NCI-H1417 treated with DMSO at 0.1 percent for 48 hours (cell line): ENCODE measurements at places on chromosomes 13 and 19.

DNA sequence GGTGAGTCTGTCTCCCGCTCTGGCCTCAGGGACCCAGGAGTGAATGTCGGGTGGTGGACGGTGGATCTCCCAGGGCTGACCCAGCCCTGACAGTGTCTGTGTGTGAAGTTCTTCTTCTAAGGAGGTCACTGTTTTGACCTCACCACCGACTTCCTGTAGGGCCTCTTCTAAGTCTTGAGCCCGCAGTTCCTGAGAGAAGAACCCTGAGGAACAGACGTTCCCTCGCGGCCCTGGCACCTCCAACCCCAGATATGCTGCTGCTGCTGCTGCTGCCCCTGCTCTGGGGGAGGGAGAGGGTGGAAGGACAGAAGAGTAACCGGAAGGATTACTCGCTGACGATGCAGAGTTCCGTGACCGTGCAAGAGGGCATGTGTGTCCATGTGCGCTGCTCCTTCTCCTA lies at the start of gene SIGLEC7:
SIGLEC7 (plus strand) TSS at position 183 of the 400 bp plus-strand sequence; CDS start at position 252, 69 bp downstream.
- DNase-seq = no peak

GRCh38 chr19:47186446-47187334 lies 44.3 kb downstream of the BBC3 start:
- DNase-seq = no peak

- DNase-seq = no peak
Observed at GRCh38 chr19:33186431-33187182, 7.5 kb upstream of the LRP3 start.

GRCh38 chr19:13133241-13133870 lies 15.3 kb downstream of the NACC1 start:
- DNase-seq = no peak

DNA sequence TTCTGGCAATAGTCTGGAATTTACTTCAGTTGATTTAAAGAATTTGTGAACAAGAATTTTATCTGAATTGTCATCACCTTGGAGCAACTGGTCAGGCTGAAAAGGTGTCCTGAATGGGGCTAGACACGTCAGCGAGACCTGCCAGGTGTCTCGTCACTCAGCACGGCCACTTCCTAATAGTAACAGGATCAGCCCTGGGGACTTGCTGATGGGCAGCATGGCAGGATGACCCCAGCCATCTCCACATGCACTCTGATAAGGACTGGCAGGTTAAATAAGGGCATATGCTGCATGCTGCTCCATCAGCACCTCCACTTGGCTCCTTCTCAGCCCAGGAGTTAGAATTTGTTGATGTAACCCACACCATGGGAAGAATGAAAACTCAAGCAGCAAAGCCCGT lies 224.2 kb downstream of the FOXO1 start:
- no peak for DNase-seq

GRCh38 chr19:1921825-1922224 lies 16.6 kb downstream of the ADAT3 start:
- DNase-seq = no peak

GRCh38 chr13:72536714-72537394 lies 190.6 kb downstream of the MZT1 start:
- DNase-seq = no peak

DNA sequence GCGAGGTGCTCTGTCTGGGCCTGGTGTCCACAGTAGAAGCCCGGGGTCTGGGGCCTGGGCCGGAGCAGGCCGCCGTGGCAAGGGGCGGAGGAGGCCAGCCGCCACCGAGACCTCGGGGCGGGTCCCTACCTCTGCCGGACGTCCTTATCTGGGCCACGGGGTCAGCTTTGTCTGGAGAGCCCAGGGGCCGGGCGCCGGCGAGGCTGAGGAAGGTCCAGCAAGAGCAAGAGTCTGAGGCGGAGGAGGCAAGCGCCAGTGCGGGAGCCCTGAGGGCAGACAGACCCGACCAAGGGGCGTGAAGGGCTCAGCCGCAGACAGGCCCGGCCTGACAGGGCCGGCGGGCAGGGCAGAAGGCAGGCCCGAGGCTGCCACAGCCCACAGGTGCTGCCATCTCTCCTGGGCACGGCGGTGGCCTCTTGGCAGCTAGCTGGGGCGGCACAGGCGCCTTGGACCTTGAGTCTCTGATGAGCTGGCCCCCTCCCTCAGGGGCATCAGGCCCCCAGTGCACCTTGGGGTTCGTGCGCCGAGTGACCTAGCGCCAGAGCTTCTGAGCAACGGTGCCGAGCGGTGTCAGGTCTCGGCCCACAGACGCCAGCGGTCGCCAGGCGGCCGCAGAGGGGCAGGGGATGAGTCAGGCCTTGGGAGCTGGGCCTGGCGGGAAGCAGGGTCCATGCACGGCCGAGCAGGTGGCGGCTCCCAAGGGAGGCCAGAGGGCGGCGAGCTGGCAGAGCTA lies 19.1 kb upstream of the AKAP8 start:
- no peak for DNase-seq

DNA sequence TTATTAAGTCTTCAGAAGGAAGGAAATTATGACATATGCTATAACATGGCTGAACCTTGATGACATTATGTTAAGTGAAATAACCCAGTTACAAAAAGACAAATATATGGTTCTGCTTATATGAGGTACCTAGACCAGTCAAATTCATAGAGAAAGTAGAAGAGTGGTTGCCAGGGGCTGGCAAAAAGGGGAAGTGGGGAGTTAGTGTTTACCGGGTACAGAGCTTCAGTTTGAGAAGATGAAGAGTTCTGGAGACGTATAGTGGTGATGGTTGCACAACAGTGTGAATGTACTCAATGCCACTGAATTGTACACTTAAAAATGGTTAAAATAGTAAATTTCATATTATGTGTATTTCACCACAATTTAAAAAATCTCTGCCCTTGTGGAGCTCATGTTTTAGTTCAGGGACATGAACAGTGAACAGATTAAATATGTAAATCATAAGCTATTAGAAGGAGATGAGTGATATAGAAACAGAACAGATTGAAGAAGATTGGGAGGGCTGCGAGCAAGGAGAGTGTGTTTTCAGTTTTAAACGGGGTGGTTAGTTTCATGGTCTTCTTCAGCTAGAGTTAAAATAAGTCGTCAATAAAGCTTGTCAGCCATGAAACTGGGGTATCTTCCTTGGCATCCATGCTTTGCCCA lies 355.2 kb downstream of the KCNRG start:
- DNase-seq = no peak

- DNase-seq = no peak
Observed at GRCh38 chr19:3508771-3509535, 2.8 kb downstream of the FZR1 start.

DNA sequence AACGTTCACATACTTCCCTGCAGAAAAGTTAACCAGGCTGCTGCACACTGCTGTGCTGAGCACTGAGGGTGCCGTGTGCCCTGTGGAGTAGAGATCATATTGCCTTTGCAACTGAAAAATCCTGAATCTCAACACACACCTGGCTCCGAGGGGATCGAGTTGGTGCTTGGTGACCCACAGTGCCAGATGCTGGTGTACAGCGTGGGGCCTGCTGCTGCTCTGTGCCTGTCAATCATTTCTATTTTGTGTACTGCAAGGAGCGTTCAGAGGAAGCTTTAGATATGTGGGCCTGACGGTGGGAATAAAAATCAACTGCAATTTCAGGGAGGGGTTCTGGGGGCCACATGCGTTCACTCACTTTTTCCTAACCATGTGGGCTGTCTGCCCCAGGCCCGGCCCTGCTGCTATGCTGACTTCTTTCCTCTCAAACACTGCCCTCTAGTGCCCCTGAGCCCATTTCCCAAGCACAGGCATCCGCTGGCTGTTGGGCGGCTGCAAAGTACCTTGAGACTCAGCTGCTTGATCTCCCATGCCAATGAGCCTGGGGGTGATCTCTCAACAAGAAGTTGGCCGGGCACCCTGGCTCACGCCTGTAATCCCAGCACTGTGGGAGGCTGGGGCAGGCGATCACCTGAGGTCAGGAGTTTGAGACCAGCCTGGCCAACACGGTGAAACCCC lies 9.7 kb upstream of the LENG8 start:
- no peak for DNase-seq

- peak; percentile 63 for DNase-seq
Observed at GRCh38 chr19:28596561-28597071, 616.3 kb downstream of the UQCRFS1 start.

GRCh38 chr13:79679334-79679733 lies 198.4 kb downstream of the NDFIP2 start:
- no peak for DNase-seq

DNA sequence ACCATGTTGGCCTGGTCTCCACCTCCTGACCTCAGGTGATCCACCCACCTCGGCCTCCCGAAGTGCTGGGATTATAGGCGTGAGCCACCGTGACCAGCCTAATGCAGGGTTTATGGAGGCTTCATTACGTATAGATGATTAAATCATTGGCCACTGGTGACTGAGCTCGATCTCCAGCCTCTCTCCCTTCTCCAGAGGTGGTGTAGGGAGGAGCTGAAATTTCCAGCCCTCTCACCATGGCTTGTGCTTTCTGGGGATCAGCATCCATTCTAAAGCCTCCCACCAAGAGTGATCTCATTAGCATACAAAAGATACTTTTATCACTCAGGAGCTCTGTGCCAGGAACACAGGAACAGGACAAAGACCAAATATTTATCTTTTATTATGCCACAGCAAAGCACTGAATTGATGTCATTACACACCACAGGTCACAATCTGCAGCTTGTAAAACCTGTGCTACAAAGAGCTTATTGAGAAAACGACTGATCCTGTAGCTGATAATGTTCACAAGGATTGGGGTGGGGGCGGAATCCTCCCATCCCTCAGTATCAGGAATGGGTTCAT lies 32.4 kb downstream of the RHPN2 start:
- no peak for DNase-seq

GRCh38 chr19:44634785-44635184 lies 8.9 kb upstream of the PVR start:
- DNase-seq = no peak

GRCh38 chr13:59038824-59039223 lies 1124.9 kb downstream of the DIAPH3 start:
- DNase-seq = peak; percentile 29

DNA sequence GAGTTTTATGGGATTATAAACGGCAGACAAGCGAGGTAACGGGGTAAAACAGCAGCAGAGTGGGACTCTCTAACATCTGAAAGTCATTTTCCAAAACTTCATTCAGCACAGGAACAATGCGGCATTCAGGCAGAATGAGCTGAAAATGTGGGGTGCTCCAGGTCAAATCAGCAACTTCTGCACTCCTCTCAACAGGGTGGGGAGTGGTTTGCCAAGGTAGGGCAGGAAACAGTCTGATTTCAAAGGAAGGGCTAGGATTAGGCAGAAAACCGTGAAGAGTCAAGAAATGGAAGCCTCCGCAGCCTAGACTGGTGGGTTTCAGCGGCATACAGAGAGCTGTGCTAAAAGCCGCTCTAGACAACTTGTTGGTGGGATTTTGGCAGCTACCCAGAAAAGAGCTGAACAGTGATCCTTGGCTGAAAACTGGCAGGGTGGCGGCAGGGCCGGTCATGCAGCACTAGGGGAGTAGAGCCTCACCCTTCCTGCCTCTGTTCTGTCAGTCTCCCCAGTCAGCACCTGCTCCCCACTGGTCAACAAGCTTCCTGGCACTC lies 154.2 kb upstream of the KLF12 start:
- DNase-seq = peak; percentile 61

GRCh38 chr19:6753178-6754031 lies 13.8 kb downstream of the SH2D3A start:
- DNase-seq = no peak

- no peak for DNase-seq
Observed at GRCh38 chr13:110590577-110590976, 24.8 kb upstream of the NAXD start.

GRCh38 chr19:47573071-47574026 lies at the start of gene ZNF541:
Gene ZNF541 (minus strand): TSS chr19:47573148. CDS start chr19:47555856, 17,292 bp downstream.
- DNase-seq = no peak

DNA sequence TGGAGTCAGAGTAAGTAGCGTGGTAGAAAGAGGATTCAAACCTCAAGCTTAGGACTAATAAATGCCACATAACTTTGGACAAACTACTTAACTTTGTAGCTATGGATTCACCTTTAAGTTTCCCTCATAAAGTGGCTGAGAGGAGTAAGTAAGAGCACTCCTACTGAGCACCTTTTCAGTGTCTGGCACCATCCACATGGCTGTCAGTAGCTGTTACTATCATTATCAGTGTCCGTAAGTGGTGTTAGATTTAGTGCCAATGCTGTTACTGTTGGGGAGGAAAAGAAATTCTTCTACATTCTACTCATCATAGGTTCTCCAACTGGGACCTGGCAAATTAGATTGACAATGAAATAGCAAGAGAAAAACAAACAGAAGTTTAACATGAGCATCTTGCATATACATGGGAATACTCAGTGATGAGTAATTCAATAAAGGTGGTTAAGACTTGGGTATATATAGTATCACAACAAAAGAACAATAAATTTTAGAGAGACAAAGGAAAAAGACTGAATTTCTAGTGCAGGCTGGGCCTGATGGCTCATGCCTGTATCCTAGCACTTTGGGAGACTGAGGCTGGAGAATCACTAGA lies 165.6 kb upstream of the NBEA start:
- DNase-seq = no peak

DNA sequence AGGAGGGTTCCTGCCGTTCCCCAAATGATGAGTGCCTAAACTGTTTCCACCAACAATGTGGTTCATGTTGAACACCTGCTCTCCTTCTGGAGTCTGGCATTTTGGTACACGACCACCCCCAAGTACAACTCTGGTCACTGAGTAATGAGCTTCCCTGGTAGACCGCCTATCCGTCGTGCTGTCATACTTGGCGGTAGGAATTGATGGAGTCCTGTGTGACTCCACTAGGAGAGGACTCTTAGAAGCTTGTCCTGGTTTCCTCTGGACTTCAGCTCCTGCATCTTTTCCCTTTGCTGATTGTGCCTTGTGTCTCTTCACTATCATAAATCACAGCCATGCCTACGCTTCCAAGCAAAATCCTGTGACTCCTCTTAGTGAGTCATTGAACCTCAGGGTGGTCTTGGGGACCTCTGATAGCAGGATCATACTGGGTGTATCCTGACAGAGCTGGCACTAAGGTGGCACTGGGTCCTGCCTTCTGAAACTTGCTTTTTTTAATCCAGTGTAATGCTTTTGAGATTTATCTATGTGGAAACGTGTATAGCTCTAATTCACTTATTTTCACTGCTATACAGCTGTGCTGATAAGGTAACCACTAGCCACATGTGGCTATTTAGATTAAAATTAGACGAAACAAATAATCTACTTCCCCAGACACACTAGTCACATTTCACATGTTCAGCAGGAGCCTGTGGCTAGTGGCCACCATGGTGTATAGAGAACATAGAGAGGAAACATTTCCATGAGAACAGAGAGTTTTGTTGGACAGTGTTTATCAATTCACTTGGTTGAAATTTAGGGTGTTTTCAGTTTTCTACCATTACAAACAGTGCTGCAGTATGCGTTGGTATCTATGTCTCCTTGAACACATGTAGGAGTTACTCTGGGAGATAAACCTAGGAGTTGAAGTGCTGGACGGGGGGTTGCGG lies 6.1 kb upstream of the ASF1B start:
- DNase-seq = no peak

DNA sequence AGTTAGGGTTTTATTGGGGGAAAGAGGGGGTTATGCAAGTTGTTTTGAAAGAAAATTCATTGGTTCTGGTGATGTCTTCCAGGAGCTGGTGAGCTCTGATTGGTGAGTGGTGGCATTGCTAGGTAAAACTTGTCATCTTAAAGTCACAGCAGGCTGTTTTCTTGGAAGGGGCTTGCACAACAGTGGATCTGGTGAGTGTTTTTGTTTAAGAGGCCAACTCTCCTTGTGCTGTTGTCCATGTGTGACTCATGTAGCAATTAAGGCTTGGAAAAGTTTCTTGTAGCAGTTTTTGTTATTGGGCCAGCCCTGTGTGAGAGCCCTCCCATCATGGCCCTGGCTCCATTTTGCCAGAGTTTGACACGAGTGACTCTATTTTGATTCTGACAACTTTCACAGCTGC lies 109.4 kb downstream of the RFC3 start:
- no peak for DNase-seq
